ENCODE measurements at places on chromosomes 3 and 15. TPM values are rescaled to one million over a fixed set of nuclear protein-coding genes. Genes with fewer than 3 reads are reported as not detected.

The IQCF5 gene
- total RNA-seq: not detected

The EPB42 gene
- not detected for total RNA-seq

The AMIGO3 gene
- total RNA-seq: not detected

The BOC gene
- total RNA-seq: 22.2 TPM

- H3K27ac ChIP-seq: no peak overlapping the region
- H3K4me1 ChIP-seq: no peaks in the 10 kb centered on the region
- H3K27me3 ChIP-seq: no peaks in the 10 kb centered on the region
- no peaks in the 10 kb centered on the region for H3K36me3 ChIP-seq
Measured at GRCh38 chr3:79418855-79419621, 348.8 kb downstream of the ROBO1 start.

DNA sequence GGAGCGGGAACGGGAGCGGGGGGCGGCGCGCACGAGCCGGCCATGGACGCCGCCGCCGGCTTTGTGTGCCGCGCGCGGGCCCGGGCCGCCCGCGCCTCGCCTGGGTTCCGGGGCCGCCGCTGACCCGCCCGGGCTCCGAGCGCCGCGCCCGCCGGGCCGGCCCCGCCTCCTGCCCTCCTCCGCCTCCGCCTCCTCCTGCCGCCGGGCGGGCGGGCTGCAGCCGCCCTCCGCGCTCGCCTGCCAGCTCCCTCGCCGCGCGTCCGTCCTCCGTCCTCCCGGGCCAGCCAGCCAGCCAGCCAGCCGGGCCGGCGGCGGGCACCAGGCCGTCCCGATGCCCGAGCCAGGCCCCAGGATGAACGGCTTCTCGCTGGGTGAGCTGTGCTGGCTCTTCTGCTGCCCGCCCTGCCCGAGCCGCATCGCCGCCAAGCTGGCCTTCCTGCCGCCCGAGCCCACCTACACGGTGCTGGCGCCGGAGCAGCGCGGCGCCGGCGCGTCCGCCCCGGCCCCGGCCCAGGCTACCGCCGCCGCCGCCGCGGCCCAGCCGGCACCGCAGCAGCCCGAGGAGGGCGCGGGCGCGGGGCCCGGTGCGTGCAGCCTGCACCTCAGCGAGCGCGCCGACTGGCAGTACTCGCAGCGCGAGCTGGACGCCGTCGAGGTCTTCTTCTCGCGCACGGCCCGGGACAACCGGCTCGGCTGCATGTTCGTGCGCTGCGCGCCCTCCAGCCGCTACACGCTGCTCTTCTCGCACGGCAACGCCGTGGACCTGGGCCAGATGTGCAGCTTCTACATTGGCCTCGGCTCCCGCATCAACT lies at the start of gene ABHD17C:
Gene ABHD17C, plus strand, starts transcription at position 212 of the 812 bp plus-strand sequence. Its CDS starts 120 bp downstream, at position 332.
- H3K4me3 ChIP-seq: peak within 1 kb of the TSS; percentile 82
- no peaks in the 10 kb centered on the region for H3K4me1 ChIP-seq
- no peaks in the 10 kb centered on the region for H3K36me3 ChIP-seq
- peak within 1 kb of the TSS; percentile 75 for H3K27ac ChIP-seq

GRCh38 chr15:70324001-70324974 lies 226.6 kb upstream of the TLE3 start:
- no peaks in the 10 kb centered on the region for H3K4me1 ChIP-seq
- no peak overlapping the region for H3K27ac ChIP-seq
- no peak overlapping the region for H3K4me3 ChIP-seq
- H3K36me3 ChIP-seq: no peaks in the 10 kb centered on the region
- no peaks in the 10 kb centered on the region for H3K27me3 ChIP-seq

All from kidney (tissue), 22 donors.